A549 treated with Mapracorat at 1 μM for 4 hours (cell line): ENCODE measurements at places on chromosomes 2 and 18. TPM values are rescaled to one million over a fixed set of nuclear protein-coding genes. Genes with fewer than 3 reads are reported as not detected.

The MYCN gene
- not detected in 5 replicates for total RNA-seq

The PCARE gene
- not detected in 5 replicates for total RNA-seq

The EN1 gene
- 0.70 to 1.3 TPM (median 1.0 TPM) in 5 replicates for total RNA-seq

The UCN gene
- 0.30 to 2.8 TPM (median 1.4 TPM) in 5 replicates for total RNA-seq

The CPLX4 gene
- not detected in 5 replicates for total RNA-seq

The AQP12A gene
- total RNA-seq = not detected in 5 replicates

The SP3 gene
- total RNA-seq = 29.4 to 41.1 TPM (median 40.2 TPM) in 5 replicates

The THSD7B gene
- total RNA-seq = not detected in 5 replicates

The ERCC3 gene
- total RNA-seq = 41.5 to 44.2 TPM (median 43.2 TPM) in 5 replicates

The GKN2 gene
- 2.2 to 4.7 TPM (median 2.4 TPM) in 5 replicates for total RNA-seq

The OBSL1 gene
- 16.0 to 23.3 TPM (median 21.8 TPM) in 5 replicates for total RNA-seq

The SDC1 gene
- 148 to 201 TPM (median 187 TPM) in 5 replicates for total RNA-seq

The CCDC178 gene
- not detected in 5 replicates for total RNA-seq

The TMEM163 gene
- 0.10 to 0.17 TPM (median 0.14 TPM) in 4 of 5 replicates, not detected in the other for total RNA-seq

The NYAP2 gene
- total RNA-seq = 0.02 TPM in 1 of 5 replicates, not detected in the others

The FOXD4L1 gene
- total RNA-seq = 0.16 to 0.63 TPM (median 0.31 TPM) in 5 replicates

The IRS1 gene
- 11.5 to 17.0 TPM (median 15.6 TPM) in 5 replicates for total RNA-seq
